ENCODE measurements at places on chromosomes 7 and 10.

DNA sequence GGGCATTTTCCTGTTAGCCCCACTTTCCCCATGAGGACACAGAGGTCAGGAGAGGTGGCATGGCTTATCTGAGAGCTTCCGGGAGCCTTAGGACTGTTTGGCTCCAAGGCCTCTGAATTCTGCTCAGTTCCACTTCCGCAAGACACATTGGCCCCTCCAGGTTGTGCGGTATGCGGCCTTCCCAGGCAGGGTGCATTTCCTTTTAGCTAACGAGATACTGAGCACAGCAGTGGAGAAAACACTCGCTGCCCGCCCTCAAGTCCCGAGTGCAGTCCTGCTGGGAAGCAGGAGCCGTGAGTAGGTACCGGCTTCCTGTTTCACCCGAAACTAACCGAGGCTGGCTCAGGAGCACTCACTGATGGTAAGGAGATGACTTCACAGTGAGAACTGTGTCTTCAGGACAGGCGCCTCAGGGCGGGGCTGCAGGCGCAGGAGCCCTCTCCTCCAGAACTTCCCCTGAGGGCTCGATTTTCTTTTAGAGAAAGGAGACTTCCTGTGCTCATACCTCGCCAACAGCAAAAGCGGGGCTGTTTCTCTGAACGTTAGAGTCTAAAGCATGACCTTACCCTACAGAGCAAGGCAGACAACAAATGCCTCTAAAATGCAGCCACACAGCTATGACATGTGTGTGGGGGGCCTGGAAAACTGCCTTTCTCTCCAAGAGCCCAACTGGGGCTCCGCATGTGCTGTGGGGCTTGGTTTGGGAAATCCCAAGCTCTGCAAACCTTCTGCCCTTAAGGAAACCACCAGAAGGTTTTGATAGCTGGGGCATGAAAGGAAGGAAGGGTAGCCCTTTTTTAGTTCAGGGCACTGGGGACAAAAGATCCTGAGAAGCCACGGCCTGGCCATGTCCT, 25.9 kb downstream of the RGS10 start:
- DNase-seq = no peak

GRCh38 chr7:24812305-24812945, 55.2 kb upstream of the GSDME start:
- no peak for DNase-seq

- no peak for DNase-seq
These were observed 65.6 kb upstream of the NANOS1 start for GRCh38 chr10:118963933-118964332.

DNA sequence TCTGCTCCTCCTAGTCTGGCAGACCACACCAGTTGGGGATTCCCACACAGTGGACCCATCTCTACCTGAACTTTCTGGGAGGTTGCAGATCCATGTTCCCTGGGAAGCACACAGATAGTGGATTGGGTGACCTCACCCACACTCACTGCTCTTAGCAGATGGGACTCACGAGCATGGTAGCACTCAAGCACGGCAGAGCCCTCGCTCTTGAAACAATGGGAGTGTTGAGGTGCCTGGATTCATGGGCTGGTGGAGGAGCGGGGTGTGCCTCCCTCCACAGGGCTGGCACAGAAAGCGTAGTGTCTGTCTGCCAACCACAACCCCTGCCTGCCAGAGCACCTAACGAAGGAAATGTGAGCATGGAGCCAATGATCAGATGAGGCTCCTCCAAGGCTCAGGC, 568.0 kb downstream of the POM121L12 start:
- no peak for DNase-seq

- DNase-seq = no peak
These were observed 337.8 kb downstream of the ADARB2 start for GRCh38 chr10:1399431-1400100.

DNA sequence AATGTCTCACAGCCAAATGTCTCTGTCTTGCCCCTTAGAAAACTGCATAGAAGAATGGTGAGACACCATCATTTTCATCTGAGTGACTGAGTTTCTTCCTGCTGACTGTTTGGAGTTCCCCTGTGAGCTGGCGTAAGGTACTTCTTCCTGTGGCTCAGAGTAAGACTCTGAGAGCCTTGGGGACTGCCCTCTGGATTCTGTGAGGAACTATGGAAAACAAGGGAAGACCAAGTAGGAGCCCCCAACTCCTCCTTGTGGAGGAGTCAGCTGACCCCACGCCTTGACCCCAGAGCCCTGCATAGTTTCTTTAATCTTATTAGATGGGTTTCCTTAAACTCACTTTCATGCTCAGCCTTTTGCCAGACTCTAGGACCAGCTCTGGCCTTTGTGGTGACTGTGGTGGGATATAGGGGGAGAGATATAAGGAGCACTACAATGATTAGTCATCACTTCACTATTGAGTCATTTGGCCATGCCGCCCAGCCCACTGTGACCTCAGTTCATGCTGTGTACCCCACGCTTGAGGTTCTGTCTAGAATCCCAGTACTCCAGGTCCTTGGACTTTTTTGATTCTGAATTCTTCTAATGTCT, 51.8 kb upstream of the FAM133B start:
- no peak for DNase-seq

GRCh38 chr7:125599387-125599786, 669.8 kb upstream of the POT1 start:
- no peak for DNase-seq

GRCh38 chr10:116744163-116744753, 1.9 kb upstream of the HSPA12A start:
- no peak for DNase-seq

DNA sequence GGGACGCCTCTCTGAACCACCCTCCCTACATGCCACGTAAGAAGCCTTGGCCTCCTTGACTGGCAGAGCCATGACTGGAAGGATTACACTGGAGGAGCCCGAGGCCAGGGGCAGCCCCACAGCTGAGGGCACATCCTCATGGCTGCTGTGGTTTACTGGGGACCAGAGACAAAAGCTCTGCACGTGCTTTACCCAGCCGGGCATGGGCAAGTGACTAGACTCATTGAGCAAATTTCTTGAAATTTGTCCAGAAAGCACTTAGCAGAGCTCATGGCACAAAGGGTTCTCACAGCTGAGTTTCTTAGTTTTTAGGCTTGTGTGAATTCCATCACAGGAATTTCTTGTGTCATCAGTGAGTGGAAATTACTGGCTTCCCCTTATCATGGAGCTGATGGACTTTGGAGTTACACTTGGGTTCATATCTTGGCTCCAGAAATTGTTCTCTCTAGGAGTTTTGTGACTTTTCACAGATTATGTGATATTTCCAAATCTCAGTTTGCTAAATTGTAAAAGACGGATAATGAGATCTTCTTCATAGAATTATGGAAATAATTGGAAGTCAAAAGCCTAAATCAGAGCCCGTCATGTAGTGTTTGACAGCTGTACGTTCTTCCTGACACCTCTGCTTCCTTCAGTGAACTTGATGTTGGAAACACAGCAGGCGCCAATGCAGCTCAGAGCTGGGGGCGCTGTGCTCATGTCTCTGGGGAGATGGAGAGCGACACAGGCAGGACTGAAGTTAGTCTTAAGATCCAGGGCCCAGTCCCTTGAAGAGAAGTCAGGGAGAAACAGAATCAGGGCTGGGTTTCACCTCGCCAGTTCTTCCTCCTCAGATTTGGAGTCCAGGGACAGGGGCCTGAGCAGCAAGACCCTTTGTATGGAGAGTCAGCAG, 47.7 kb upstream of the MGAM2 start:
- no peak for DNase-seq

DNA sequence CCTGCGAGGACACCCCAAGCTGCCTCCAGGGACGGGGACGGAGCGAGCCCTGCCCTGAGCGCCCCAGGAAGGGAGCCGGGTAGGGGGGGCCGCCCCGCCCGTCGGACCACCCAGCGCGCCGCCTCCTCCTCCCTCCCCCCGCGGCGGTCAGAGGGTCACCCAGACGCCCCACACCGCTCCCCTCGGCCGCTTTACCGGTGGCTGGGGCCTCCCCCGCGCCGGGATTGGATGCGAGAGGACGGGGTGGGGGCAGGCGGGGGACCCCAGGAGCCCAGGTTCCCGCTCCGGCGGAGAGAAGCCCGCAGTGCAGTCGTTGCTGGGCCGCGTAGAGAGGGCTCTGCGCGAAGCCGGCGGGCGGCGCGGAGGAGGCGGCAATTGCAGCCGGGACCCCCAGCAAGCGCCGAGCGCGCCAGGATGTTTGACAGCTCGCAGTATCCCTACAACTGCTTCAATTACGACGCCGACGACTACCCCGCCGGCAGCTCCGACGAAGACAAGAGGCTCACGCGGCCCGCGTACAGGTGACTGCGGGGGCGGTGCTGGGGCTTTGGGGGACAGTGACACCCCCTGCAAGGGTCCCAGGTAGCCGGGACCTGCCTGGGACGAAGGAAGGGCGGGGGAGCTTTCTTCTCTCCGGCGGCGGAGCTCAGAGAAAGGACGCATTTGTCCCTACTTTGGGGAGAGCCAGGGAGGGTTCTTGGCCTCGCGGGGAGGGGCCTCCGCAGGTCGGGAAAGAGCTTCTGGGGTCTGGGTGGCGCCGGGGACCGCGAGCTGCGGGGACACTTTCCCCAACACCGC, at the start of gene FOXL3:
Gene FOXL3 (plus strand): TSS at position 415 of the 798 bp plus-strand sequence. CDS start 0 bp downstream, at position 415.
- DNase-seq = no peak

DNA sequence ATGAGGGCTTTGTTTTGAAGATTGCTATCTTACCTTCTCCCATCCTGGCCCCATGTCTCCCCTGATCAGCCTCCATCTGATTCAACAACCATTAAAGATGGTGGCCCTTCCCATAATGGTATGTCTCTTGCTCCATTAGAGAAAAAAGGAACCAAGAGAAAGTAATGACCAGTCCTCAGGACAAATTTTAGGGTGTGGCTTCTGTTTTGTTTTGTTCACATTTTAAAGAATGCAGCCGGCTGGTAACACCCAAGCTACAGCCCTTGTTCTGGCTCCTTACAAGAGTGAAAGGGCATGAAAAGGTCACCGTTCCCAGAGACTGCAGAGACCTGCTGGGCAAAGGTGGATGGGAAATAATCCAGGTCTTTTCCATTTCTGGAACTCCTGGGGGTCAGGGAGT, 287.9 kb upstream of the NEBL start:
- no peak for DNase-seq

DNA sequence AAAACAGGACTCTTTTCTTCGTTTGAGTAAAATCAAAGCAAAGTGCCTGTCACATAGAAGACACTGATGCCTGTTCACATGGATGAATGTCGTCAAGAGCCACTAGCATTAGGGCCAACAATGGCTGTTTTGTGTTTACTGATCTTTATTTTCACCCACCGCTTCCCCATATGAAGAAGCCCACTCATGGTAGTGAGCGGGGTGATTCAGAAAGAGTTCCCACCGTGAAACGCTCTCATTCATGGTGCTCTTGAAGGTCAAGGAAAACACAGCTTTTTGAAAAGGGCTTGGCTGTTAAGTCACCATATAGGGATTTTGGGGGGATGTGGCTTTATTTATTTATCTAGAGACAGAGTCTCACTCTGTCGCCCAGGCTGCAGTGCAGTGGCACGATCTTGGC, 12.5 kb downstream of the PROSER2 start:
- no peak for DNase-seq

DNA sequence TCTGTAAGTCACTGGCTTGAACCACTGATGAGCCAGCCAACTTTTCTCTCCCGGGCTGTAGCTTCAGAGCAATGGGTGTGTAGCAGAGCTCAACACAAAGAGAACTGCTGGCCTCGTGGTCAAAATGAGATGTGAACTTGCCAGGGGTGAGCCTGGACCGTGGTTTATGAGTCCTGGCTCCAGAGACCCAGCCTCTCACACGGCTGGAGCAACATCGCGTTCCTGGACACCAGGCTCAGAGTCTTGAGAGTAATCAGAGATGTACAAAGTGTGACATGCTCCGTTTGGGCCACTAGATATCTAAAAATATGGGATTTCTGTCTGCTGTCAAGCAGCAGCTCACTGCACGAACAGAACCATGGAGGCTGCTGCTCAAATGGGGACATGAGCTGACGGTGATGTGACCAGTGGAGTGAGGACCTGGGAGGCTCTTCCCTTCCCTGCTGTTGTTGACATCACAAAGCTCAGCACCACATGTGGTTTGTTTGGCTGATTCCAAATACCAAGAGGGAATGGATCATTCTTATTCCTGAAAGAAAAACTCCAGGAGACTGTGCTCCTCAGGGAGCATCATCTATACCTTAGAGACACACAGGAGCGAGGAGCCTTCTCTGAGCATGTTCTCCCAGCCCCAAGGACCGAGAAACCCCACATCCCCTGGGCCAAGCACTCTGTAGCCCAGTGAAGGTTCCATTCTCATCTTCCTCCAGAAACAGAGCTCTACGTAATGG, 9.2 kb upstream of the SVIL start:
- DNase-seq = no peak

GRCh38 chr10:60732198-60732806, 46.0 kb upstream of the CDK1 start:
- DNase-seq = no peak

DNA sequence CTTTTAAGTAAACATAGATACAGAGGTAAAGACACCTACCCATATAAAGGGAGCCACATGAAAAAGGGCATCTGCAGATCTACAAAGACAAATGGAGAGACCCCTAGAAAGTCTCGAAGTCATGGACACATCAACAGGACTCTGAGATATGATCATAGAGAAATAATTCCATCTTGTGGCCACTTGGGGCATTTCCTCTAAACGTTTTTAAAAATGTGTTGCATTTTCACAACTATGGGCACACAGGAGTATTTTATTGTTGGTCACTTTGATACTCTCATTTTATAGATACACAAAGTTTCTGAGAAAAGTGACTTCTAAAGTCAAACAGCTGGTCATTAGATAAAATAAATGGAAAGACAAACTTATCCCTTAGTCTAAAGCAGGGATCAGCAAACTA, 87.1 kb downstream of the CRTAC1 start:
- no peak for DNase-seq

- no peak for DNase-seq
These were observed 44.6 kb downstream of the UBE2H start for GRCh38 chr7:129908181-129908580.

- DNase-seq = no peak
These were observed 392.3 kb downstream of the SUGCT start for GRCh38 chr7:40526951-40527715.

DNA sequence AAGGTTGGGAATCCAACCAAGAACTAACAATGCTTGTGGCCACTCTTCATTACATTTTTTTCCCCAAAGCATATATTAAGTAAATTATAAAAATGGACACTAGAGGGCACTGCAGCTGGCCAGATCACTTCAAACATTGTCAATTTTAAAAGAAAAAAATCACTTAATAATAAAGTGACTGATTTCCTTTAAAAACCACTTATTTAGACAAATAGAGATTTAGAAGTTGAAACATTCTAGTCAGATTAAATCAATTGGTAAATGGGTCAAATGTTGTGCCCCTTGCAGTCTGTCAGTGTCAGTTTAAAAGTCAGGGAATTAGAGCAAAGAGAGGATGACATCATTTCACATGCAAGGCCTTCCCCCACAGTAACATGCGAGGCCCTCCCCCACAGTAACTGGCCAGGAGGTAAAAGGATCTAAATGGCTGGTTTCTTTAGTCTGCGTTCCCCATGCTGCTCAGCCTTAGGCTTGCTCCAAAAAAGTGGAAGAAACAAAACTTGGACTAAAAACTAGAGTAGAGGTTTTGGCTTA, 177.9 kb downstream of the SKAP2 start:
- no peak for DNase-seq

- DNase-seq = no peak
These were observed 157.2 kb downstream of the WNT2 start for GRCh38 chr7:117165656-117166055.

GRCh38 chr10:11336722-11337162, 274.7 kb downstream of the USP6NL start:
- no peak for DNase-seq

GRCh38 chr7:114293289-114294012, 121.2 kb upstream of the FOXP2 start:
- DNase-seq = no peak

- no peak for DNase-seq
These were observed 81.5 kb downstream of the SRPK2 start for GRCh38 chr7:105307163-105307672.

All from iPS DF 6.9 (cell line).